Cortex of kidney (tissue), 1 donor: ENCODE measurements at places on chromosomes 7 and 10.

DNA sequence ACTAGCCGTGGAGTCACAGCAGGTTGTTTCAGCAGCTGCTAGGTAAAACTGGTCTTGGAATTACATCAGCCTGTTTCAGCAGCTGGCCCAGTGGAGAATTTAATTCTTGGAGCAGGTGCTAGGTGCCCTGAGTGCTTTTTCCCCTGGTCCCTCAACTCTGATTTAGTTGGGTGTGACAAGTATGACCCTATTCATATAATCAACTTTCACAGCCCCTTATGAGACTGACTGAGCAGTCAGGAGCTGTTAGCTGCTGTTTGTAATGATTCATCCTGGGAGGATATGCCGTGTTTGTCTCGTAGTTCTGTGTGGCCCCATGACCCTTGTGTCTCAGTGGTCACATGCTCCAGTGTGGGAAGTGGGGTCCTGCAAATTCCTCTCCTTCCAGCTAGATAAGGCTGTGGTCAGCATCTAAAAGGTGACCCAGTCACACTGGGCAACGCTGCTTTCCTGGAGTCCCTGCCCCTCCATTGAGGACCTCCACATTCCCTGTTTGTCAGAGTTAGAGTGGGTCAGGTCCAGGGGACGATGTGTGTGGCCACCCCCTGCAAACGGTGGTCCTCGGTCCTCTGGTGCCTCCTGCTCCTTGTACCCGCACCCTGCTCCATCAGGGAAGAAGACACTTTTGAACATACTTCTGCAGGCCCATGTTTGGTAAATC, 28.3 kb downstream of the TBATA start:
- DNase-seq: no peak

DNA sequence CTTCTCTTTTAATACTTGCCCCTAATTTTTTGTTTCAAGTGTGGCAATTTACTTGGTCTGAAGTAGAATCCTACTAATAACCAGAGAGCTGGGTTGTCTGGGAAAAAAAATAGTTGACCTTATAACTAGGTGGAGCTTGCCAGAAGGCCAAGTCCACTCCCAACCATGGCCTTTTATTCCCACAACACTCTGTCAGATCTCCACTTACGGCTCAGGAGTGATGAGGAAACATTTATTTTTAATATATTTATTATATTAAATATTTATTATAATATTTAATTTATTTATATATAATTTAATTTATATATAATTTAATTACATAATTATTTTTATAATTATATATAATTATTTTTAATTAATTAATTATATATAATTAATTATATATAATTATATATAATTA, 58.8 kb downstream of the TSPAN12 start:
- no peak for DNase-seq

- DNase-seq: no peak
Measured at GRCh38 chr10:72379062-72379461, 24.3 kb upstream of the DNAJB12 start.

- no peak for DNase-seq
Measured at GRCh38 chr7:43240565-43240964, 128.1 kb downstream of the HECW1 start.

GRCh38 chr10:23493711-23494110, 54.8 kb downstream of the OTUD1 start:
- no peak for DNase-seq

GRCh38 chr7:15315678-15316077, 246.1 kb downstream of the AGMO start:
- no peak for DNase-seq

DNA sequence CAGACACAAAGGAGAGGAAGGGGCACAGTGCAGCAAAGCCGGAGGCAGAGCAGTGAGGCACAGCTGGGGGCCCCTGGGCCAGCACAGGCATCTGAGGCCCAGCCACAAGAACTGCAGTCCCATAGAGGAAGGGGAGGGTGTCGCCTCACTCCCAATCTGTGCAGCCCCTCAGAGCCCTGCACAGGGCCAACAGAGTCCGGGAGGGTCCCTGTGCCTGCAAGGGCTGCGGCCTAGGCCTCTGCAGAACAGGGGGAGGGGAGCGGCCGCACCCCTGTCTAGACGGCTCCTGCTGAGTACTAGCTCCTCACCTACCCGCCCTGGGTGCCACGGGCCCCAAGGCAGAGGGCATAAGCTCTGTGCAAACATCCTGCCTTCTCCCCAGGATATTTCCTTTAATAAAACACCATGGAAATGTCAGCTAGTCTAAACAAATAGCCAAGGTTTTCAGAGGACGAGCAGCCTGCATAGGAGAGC, 32.4 kb upstream of the RET start:
- DNase-seq: no peak

GRCh38 chr7:75621124-75621523, 117.6 kb downstream of the HIP1 start:
- no peak for DNase-seq
